ENCODE measurements at places on chromosomes 3 and 15.

GRCh38 chr3:134339913-134340312, 34.3 kb downstream of the AMOTL2 start:
- no peak for DNase-seq

DNA sequence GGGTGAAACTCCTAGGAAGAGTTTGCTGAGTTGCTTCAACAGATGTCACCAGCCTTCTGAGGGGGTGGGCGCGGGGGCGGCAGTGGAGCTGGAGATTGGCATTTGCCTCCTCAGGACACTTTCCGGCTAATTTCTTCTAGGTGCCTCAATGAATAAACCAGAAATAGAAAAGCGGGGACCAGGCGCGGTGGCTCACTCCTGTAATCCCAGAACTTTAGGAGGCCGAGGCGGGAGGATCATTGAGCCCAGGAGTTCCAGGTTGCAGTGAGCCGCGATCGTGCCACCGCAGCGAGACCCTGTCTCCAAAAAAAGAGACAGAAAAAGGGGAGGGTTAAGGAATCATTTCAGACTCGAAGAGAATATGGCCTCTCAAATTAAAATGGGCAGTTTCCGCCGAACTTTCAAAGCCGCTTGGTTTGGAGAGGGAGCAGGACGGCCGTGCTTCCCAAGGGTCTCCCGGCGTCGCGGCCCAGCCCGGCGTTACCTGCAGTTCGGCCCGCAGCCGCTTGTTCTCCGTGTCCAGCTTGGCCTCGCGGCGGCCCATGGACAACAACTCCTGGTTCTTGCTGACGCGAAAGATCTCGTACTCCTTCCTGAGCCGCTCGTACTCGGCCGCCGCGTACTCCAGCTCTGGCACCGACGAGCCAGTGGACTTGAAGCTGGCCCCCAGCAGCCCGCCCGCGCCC, 587 bp downstream of the NPHP3 start:
- DNase-seq = peak; percentile 71

DNA sequence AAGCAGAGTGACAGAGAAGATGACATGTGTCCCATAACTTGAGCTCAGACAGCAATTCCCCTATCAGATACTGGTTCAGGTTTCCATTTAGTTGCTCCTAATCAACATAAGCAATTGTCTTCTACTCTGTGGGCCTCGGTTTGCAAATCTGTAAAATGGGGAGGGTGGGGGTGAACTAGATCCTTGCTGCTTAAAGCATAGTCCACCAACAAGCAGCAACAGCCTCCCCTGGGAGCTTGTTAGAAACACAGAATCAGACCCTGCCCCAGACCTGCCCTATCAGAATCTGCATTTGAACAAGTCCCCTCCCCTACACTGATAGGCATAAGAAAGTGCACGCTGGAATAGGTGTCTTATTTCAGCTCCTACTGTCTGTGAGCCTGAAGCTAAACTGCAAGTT, 87.8 kb downstream of the CEMIP start:
- no peak for DNase-seq

DNA sequence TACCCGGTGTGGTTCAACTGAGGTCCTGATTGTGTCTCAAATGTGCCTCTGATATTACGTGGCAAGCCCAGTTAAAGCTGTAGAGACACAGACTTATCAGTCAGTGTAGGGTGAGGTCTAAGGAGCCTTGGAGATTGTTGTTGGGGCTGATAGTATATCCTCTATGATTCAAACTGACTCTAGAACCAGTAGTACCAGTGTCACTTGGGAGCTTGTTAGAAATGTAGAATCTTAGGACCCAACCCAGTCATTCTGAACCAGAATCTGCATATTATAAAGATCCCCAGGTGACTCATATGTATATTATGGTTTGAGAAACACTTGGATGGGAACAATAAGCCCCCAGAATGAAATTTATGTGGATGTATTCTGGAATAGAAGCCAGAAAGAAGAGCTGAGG, 83.5 kb downstream of the PIK3R4 start:
- no peak for DNase-seq

DNA sequence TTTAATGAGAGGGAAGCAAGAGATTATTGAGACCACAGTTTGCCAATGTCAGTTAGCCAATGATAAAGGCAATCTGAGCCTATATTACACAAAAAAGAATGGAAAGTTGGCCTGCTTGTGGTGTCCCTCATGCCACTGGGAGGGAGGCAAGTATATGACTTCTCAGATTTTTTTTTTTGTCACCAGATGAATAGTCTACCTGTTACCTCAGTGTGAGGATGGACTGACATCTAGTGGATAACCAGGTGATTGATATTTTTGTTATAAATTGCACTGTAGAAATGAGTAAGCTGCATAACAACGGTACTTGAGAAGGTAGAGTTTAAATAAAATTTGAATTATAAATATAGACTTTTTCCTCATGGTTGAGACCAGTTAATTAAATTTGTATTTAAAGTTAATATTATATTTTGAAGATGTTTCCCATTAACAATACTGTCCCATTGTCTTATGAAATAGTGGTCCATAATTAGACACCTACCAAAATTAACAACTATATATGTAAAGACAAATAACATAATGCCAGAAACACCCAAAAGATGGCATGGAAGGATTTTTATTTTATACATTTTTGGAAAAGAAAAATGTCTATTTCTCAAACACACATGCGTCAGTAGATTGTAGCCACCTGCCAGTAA, 237.8 kb upstream of the GADL1 start:
- peak; percentile 52 for DNase-seq

- no peak for DNase-seq
Measured at GRCh38 chr3:99087277-99087676, 185.8 kb upstream of the DCBLD2 start.

- no peak for DNase-seq
Measured at GRCh38 chr3:124498891-124499290, 231.4 kb upstream of the UMPS start.

GRCh38 chr3:23876923-23877322, 39.9 kb downstream of the NKIRAS1 start:
- no peak for DNase-seq

DNA sequence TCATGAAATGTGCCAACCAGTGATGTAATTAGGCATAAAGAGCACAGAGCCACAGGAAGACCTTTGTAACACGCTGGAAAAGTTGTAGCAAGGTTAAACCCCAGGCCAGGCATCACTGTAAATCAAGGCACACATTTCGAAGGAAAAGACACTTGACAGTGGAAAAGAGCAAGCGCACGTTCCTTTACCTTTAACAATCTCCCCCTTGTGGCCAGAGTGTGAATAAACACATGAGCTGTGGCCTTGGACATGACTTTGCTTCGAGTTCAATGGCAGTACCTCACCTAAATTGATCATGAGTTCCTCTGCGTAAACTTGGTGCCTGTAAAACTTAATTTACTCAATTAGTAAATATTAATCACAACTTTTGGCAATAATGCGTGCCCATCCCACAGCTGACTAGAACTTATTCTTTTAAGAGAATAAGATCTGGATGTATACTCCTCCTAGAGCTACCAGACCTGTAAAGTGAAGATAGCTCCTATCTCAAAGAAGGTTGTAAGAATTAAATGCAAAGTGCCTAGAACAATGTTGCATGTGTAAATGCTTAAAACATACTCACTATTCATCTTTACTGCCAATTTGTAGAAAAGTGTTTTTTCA, 757.0 kb upstream of the NECTIN3 start:
- DNase-seq = peak; percentile 62

Measured in fibroblast of villous mesenchyme (primary cell).